Nucleus accumbens (tissue), 56 donors: ENCODE measurements at places on chromosomes 12 and 14.

DNA sequence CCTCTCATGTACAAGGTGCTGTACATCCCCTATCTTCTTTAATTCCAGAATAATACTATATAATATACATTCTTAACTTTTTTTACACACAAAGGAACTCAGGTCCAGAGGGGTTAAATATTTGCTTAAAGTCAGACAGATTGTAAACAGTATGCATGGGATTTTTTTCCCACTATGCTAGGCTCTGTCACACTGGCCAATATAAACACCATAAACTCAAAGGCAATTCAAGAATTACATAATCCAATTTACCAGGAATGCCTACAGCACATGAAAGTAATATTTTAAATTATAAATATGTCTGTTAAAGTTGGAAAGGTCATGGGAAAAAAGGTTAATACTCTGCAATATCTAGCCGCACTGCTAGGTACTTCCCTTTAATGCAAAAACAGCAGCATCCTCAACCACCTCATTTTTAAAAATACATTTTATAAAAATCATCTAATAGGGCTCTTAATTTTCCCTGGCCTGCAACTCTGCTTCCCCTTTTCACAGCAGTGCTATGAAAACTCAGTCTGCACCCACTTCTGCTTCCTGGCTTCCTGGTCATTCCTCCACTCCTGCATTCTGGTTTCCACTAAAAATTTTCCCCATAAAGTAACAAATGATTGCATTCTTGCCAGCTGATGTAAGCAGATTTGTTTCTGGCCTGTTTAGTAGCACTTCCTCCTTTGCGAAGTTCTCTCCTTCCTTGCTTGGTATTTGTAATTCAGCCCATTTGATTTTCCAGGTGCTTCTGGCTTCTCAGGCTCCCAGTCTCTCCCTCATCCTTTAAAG is 128.1 kb downstream of the ITPR2 start:
- DNase-seq, result no peak

GRCh38 chr12:84767079-84767478 is 145.5 kb downstream of the SLC6A15 start:
- DNase-seq, result no peak

DNA sequence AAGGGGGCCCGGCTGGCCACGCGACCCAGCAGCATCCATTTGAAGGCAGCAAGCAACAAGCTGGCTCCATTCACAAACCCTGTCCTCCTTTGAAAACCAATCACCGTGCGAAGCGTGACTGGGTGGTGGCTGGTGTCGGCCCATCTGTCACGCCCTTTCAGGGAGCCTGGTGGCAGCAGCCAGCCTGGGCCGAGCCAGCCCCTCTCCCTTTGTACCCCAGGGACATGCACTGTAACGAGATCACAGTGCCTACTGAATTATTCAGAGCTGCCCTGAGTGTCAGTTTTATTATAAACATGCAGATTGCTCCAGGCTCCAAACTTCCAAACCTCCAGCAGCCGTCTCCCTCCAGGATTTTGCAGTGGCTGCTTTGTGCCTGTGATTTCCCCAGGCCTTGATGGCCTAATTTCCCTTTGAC is 22.3 kb upstream of the CTDSP2 start:
- DNase-seq, result peak; percentile 69

DNA sequence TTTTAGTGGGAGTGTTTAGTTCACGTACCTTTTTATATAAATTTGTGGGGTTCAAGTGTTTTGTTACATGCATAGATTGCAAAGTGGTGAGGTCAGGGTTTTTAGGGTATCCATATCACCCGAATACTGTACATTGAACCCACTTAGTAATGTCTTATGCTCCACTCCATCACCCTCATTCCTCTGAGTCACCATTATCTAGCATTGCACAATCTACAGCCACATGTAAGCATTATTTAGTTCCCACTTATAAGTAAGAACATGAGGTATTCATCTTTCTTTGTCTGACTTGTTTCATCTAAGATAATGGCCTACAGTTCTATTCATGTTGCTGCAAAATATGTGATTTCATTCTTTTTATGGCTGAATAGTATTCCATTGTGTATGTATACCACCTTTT is 583.7 kb upstream of the LRFN5 start:
- no peak for DNase-seq

GRCh38 chr12:55760663-55761062 is 17.7 kb downstream of the GDF11 start:
- DNase-seq, result no peak

- no peak for DNase-seq
Measured at GRCh38 chr12:49505672-49506071, 33.2 kb upstream of the KCNH3 start.

DNA sequence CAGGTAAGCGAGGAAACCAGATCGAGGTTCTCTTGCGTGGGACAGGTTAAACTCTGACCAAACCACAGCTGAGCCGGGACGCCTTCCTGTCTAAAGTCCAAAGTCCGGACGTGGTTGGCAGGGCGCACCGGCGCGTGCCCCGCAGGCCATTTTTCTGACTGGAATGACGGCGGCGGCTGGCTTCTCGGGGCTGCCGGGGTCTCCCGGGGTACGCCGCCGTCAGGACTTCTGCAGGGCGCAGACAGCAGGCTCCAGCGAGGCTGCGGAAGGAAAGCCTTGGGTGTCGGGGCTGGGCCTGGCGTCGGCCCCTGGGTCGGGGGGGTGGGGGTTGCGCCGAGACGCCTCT is 32.8 kb downstream of the MIA2 start:
- DNase-seq, result peak; percentile 75
